Hypothalamus (tissue), 51 donors: ENCODE measurements at places on chromosomes 5 and 9.

DNA sequence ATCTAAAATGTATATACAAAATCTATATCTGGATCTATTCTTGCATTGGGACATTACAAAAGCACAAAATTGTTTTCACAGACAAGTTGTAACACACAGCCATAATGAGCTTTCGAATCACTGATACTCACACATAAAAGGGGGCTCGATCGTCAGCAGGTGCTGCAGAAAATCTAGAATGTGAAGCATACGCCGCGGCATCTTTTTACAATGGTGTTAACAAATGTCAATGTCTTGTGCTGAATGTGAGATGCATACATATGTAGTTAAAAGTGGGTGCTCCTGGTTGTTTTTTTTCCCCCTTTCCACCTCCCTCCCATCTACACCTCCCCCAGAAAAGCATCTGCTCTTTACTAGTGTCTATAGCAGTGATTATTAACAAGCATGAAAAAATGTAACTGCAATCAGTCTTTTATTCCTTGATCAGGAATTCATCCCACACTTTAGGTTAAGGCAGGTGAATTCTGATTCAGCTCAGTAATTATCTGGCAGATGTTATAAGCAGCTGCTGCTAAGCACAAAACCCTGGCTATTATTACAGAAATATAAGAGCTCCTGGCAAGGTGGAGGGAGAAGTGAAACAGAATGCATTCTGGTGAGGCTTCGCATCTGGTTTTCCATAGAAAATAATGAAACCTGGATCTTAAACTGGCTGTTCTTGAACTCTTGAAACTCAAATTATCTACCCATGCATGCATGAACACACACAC is 114.1 kb downstream of the MPDZ start:
- DNase-seq = no peak

DNA sequence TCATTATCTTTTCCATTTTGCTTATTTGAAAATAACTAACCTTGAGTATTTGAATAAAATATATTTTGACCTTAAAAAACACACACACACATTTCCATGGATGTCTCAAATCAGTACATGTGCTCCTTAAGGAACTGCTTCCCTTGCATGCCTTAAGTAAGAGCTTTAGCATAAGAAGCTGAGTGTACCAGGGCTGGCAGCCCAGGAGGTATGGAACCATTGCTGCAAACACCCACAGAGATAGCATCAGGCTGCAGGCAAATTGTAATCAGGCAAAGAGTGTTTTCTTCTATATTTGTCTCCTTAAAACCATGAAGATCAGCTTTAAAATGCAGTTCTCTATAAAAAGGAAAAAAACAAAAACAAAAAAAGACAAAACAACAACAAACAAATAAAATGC is 160.6 kb downstream of the PLK2 start:
- no peak for DNase-seq

GRCh38 chr9:95528908-95529502 is 12.2 kb upstream of the PTCH1 start:
- DNase-seq = no peak

DNA sequence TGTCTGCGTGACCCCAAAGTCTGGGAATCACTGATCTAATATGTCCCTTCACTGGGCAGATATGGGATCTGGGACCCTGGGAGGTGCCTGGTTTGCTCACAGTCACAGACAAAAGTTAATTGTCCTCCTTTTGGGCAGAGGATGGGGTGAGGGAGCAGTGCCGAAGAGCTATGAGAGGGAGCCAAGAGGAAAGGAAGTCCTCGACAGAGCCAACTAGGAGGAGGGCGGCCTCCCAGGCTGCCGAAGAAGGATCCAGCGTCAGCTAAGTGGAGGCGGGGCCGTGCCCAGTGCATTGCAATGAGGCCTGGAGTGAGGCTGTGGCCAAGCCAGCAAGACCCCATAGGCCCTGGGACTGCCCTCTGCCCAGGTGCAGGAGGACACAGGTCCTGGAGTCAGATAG is 11.4 kb downstream of the AIF1L start:
- DNase-seq = no peak

DNA sequence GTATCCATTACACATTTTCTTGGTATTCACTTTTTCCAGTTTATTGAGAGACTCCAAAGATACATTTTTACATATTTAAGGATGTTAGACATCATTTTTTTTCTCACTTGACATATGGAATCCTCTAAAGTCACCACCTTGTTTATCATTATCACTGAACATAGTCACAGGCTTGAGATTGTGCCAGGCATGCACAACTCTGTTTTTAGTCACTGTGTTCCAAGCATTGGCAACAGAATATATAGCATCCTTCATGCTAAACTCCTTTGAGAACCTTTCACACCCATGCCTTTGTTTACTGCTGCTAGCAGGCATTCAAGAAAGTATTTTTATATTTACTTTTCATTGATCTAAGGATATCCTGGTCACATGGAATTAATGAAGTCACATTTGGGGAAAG is 668.6 kb upstream of the ARRDC3 start:
- no peak for DNase-seq

DNA sequence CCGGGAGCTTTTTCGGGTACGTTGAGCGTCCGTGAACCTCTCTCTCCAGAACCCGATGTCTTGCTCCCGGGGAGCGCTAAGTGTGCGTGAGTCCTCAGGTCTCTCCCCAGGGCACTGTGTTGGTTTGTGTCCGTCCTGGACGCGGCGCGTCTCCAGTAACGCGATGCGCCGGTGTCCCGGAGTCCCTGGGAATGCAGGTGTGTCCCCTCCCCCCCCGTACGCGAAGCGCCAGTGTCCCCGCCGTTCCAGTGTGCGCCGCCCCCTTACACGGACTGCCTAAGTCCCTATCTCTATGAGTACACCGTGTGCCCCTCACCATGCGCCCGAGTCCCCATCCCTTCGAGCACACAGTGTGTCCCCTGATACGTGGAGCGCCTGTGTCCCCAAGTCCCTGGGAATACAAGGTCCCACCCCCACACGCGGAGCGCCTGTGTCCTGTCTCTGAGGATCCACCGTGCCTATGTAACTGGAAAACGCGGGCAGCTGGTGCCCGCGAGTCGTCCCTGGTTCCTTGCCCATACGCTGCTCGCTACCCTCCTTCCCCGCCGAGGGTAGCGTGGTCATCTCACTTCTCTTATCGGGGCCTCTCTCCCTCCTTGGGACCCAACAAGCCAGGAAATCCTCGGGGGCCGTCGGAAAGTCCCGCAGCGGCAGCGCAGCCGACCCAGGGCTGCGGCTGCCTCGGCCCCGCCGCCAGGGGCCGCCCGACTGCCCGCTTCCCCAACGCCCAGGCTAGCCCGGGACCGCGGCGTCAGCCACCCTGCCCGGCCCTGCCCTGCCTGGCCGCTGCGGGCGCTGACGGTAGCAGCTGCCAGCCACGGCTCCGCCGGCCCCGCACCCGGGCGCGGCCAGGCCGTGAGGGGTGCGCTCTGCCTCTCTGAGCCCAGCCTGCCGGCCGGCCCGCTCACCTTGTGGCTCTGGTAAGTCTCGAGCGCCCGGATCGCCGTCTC is 709 bp downstream of the ELL2 start:
- DNase-seq = no peak
